Breast epithelium (tissue), 4 donors: ENCODE measurements at places on chromosomes 3 and 15.

DNA sequence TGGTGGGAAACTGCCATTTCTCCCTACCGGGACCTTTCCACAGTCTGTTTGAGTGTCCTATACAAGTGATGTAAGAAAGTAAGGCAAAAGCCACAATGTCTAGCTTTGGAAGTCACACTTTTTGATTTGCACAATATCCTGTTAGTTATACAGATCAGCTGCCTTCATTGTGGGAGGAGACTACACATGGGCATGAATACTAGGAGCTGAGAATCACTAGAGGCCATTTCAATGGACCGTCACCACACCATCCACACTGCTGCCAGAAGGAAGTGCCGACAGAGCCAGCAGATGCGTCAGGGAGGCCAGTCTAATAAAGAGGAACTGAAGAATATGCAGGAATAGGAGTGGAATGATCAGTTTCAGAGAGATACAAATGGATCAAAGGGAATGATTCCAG is 65.8 kb downstream of the SCN11A start:
- H3K4me1 ChIP-seq: no peaks in the 10 kb centered on the region
- H3K36me3 ChIP-seq: no peaks in the 10 kb centered on the region
- no peak overlapping the region for H3K27ac ChIP-seq
- no peak overlapping the region for H3K4me3 ChIP-seq

- no peaks in the 10 kb centered on the region for H3K4me1 ChIP-seq
- H3K4me3 ChIP-seq: no peak overlapping the region
- DNase-seq: no peak
Observed at GRCh38 chr15:63367390-63367789, 14.3 kb downstream of the CA12 start.

GRCh38 chr3:46861605-46862368 is 1.5 kb downstream of the MYL3 start:
- DNase-seq: peak; percentile 46
- no peak overlapping the region for H3K27ac ChIP-seq
- H3K27me3 ChIP-seq: no peaks in the 10 kb centered on the region
- no peak overlapping the region for H3K4me3 ChIP-seq
- H3K36me3 ChIP-seq: no peaks in the 10 kb centered on the region

- no peak for DNase-seq
- no peaks in the 10 kb centered on the region for H3K4me1 ChIP-seq
- peak overlapping the region; percentile 58 for H3K4me3 ChIP-seq
- H3K27me3 ChIP-seq: no peaks in the 10 kb centered on the region
Observed at GRCh38 chr3:194203482-194204041, 67.6 kb downstream of the HES1 start.
